Naive thymus-derived CD4-positive, alpha-beta T cell (primary cell): ENCODE measurements at places on chromosomes 1 and 21. TPM values are rescaled to one million over a fixed set of nuclear protein-coding genes. Genes with fewer than 3 reads are reported as not detected.
A peak's percentile ranks its signal among the peaks of the same experiment; 100 is the strongest.

- DNase-seq: no peak
Measured at GRCh38 chr1:183983371-183984105, 54.0 kb downstream of the COLGALT2 start.

- no peak for DNase-seq
Measured at GRCh38 chr1:98001764-98002163, 80.9 kb upstream of the DPYD start.

GRCh38 chr1:205407970-205408369 lies 13.9 kb downstream of the LEMD1 start:
- no peak for DNase-seq

DNA sequence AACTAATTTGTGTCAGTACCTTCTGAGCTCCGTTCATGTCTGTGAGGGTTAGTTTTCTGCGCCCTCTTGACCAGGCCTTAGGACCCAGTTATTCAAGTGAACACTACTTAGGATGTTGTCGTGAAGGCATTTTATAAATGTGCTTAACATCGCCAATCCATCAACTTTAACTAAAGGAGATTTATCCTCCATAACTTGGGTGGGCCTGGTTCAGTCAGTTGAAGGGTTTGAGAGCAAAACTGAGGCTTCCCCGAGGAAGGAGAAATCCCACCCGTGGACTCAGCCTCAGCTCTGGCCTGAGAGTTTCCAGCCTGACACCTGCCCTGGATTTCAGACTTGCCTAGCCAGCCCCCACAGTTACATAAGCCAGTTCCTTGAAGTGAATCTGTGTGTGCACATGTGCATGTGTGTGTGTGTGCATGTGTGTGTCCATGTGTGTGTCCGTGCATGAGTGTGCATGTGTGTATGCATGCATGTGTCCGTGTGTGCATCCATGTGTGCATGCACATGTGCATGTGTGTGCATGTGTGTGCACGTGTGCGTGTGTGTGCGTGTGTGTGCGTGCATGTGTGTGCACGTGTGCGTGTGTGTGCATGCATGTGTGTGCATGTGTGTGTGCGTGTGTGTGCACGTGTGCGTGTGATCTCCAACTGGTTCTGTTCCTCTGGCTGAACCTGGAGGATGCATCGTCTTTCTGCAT lies 62.1 kb upstream of the PDE9A start:
- no peak for DNase-seq

GRCh38 chr21:28113718-28114117 lies 879.0 kb downstream of the LTN1 start:
- DNase-seq: no peak

DNA sequence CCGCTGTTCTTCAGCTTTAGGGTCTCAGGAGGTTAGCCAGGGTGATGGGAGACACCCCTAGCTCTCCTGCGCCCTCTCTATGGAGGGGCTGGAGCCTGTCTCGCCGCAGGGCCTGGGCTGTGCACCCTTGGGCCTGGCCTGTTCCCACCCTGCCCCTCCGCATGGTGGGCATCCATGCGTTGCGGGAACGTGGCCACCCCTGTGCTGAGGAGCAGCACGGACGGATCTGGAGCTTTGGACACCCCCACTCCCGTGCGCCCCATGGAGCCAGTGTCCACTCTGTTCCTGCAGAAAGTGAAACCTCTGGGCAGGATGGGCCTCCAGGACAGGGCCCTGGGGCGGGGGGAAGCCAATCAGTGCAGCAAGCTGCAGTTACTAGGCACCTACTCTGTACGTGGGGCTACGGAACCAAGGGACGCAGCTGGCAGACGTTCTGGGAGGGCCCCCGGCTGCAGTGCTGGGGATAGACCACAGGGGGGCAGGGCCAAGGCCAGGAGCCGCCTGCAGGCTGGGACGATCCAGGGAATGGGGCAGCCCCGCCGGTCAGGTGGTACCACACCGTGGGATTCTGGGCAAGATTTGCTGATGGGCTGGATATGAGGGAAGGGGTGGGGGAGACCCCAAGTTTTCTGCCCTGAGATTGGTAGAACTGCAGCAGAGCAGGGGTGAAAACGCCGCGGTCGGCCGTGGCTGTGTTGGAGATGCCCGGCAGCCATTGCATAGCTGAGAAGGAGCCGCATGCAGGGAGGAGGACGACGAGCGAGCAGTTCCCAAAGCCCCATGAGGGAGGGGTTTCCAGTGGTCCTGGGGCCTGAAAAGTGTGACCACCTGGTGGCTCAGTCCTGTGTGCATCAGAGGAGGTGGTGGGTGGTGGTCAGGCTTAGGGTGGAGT lies 43.3 kb downstream of the TP73 start:
- peak; percentile 30 for DNase-seq

DNA sequence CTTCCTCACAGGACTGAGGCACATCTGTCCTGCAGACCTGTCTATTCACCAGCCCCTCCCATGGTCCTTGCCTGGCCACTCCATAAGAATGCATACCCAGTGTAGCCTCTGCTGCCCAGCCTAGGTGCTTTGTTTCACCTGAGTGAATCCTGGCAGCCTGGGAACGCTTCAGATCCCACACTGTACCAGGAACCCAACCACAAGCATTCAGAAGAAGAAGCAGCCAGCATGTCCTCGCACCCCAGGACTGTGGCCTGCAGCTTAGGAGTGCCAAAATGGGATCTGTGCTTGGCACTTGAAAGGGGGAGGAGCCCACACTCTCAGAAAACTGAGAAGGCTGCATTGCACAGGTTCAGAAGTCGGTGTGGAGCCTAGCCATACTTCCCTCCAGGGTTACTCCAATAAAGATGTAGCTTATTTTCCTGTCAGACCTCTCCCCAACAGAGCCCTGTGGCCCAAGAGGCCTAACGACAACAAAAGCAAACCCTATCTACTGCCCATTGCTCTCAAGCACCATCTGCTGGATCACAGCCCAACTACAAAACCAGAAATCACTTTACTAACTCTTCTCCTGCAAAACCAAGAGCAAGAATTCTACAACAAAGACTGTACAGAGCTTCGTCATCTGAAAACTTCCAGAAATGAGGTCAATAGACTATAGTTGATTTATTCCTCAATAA lies 923.1 kb upstream of the NEGR1 start:
- DNase-seq: no peak

- no peak for DNase-seq
Measured at GRCh38 chr1:68180441-68181164, 51.7 kb downstream of the WLS start.

DNA sequence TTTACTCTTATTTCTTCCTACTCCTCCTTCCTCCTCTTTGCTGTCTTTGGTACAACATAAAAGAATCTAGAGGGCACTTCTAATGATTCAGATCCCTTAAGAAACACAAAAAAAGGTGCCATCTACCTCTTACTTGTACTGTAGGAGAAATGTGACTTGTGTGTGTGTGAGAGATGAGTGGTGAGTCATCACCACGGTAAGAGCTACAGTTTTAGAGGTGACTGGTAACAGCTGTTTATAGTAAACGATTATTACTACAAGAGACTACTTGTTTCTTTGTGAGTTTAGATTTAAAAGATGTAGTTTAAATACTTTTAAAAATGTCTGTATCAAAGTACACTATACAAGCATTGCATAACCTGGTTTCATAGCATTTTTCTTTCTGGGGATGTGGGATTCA lies 40.4 kb downstream of the SLC35D1 start:
- DNase-seq: no peak

DNA sequence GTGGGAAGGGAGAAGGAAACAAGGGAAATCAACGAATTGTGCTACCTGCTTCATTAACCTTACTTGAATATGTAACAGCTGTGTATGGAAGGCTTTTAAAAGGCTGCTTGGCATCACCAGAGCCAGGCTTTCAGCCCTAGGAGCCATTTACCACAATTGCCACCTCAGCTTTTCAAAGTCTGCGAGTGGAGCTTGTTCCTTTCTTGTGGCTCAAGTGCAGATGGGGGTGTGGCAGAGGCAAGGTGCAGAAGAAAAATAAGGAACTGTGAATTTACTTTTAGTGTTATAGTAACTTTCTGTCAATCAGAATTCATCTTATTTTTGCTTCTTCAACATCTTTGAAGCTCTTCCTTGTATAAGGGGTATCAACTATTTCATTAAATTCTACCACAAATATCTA lies 17.6 kb downstream of the CLCA2 start:
- DNase-seq: peak; percentile 58

DNA sequence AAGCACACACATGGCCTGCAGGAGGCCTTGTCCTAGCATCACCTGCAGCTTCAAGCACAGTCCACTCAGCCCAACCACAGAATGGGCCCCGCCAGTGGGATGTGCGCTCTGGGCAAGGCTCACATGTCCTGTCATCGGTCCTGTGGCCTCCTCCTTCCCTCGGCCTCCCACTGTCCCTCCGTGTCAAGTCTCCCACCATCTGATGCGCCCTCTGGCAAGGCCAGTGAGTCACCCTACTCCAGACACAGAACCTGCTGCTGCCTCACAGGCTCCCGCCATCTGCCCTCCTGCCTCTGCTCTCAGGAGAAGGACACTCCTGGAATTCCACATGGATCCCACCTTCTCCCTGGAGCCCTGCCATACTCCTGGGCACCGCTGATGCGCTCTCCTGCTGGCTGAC lies 14.2 kb downstream of the KCNAB2 start:
- no peak for DNase-seq

GRCh38 chr1:208235982-208236761 lies 8.0 kb downstream of the PLXNA2 start:
- DNase-seq: no peak

DNA sequence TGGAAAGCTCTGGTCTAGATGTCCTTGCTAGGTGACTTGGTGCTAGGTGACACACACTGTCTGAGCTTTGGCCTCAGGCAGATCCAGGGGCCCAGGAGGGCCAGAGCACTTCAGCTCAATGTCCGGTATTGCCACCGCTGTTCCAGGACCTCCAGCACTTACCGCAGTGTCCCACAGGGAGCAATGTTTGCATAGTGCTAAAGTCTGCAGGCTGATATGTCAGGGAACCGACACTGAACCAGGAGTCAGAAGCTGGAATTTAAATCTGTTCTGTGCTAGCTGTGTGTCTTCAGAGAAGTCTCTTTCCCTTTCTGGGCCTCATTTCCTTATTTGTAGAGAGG lies 19.3 kb downstream of the DHCR24 start:
- DNase-seq: no peak

GRCh38 chr1:205152505-205152904 lies 30.7 kb upstream of the RBBP5 start:
- no peak for DNase-seq

GRCh38 chr1:190373705-190374336 lies 103.8 kb downstream of the BRINP3 start:
- DNase-seq: no peak

CYP4Z1 gene
- total RNA-seq: not detected

TMPRSS3 gene
- 1.5 TPM for total RNA-seq

ADCY10 gene
- 0.19 TPM for total RNA-seq

SLFNL1 gene
- 0.95 TPM for total RNA-seq

CRP gene
- total RNA-seq: not detected

LCE1B gene
- not detected for total RNA-seq

AMY1A gene
- total RNA-seq: not detected
